Forelimb muscle (tissue), 1 donor: ENCODE measurements at places on chromosomes 3 and 15.

- no peak for DNase-seq
Measured at GRCh38 chr15:39362821-39363561, 217.9 kb upstream of the THBS1 start.

GRCh38 chr3:46607603-46608028, 4.7 kb upstream of the FAM240A start:
- DNase-seq: no peak

DNA sequence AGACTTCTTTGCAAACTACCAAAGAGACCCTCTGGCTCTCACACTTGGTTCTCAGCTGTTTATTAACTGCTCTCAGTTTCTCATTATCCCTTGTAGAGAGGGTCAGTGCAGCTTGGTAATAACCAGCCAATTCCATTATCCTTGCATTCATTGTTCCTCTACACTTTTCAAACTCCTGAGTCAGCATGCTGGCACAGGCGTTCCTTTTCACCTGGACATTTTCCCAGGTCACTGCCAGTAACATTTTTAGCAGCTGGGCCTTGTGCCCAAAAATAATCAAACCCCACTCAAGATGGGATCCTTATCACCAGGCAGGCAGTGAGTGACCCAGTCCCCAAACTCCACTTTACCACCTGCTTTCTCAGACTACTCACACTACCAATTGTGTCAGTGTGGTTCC, 4.8 kb upstream of the SUMF1 start:
- no peak for DNase-seq

- no peak for DNase-seq
Measured at GRCh38 chr3:156218353-156218744, 98.0 kb downstream of the KCNAB1 start.

GRCh38 chr3:102230057-102230456, 204.8 kb upstream of the ZPLD1 start:
- no peak for DNase-seq

DNA sequence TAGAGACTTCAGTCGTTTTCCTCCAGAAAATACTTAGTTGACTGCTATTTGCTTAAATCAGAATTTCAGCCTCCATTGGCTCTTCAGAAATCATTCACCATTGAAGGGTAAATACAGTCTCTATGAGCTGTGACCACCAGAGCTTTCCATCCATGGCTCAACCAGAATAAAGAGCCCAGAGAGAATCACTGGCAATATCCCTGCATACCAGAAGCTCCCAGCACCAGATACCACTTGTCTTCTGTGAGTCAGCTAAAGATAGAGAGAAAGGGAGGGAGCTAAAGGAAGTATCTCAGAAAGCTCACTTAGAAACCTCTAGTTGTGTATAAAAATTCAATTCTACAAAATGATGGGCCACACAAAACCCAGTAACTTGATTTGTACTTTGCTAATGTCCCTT, 115.2 kb upstream of the TMCO5A start:
- no peak for DNase-seq

DNA sequence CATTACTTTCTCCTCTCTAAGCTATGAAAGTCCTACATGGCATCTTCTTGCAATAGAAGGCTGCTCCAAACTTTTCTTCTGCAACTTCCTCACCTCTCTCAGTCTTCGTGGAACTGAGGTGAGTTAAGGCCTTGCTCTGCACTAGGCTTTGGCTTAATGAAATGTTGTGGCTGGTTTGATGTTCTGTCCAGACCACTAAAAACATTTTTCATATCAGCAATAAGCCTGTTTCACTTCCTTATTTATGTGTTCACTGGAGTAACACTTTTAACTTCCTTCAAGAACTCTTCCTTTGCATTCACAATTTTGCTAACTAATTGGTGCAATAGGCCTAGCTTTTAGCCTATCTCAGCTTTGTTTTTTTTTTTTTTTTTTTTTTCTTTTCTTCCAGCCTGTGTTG, 335.3 kb upstream of the NECTIN3 start:
- DNase-seq: no peak

DNA sequence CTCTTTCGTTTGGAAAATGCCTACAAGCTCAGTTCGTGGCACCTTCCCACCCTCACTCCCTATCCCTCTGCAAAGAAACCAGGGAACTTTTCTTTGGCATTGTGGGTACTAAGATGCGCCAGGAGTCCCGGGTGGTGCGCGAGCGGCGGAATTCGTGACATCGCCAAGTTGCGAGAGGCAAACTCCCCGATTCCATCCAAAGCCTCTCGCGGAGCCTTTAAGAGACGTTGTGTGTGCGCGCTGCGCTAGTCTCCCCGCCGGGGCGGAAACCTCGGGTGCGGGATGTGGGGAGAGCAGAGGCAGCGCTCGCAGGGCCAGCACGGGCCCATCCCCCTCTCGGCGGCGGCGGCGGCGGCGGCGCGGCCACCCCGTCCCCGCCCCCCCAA, 443 bp upstream of the NR2F2 start:
- no peak for DNase-seq

- no peak for DNase-seq
Measured at GRCh38 chr3:139443186-139443585, 33.1 kb downstream of the RBP2 start.

DNA sequence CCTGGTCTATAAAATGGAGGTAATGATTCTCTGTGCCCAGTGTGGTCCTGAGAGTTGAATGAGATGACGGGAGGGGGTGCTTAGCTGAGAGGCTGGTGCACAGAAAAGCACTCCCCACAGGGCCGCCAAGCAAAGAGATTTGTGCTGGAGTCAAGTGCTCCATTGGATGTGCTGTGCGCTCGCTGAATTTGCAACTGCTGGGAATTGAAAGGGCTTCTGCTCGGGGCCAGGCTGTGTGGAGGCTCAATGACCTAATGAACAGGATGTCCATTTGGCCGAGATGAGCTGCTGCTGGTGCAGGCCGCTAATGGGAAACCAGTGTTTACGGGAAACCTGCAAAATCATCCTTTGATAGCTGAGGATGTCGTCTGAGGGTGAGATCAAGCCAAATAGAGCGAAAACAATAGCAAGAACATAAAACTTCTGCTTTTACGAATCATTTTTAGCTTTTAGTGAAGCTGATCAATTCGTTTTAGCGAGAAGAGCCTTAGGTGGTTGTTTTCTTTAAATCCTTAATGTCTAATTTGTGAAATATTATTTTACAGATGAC, 211.7 kb downstream of the GABRG3 start:
- peak; percentile 8 for DNase-seq

DNA sequence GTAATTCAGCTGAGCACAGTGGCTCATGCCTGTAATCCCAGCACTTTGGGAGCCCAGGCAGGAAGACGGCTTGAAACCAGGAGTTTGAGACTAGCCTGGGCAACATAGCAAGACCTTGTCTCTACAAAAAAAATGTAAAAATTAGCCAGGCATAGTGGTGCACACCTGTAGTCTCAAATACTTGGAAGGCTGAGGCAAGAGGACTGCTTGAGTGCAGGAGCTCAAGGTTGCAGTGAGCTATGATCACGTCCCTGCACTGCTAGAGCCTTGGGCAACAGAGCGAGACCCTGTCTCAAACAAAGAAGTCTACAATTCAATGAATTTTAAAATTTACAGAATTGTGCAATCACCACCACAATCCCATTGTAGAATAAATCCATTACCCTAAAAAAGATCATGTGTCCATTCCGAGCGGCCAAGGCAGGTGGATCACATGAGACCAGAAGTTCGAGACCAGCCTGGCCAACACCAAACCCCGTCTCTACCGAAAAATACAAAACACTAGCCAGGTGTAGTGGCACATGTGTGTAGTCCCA, 45.2 kb downstream of the FBXO22 start:
- DNase-seq: no peak

- DNase-seq: no peak
Measured at GRCh38 chr3:136838641-136839555, 20.0 kb downstream of the SLC35G2 start.

DNA sequence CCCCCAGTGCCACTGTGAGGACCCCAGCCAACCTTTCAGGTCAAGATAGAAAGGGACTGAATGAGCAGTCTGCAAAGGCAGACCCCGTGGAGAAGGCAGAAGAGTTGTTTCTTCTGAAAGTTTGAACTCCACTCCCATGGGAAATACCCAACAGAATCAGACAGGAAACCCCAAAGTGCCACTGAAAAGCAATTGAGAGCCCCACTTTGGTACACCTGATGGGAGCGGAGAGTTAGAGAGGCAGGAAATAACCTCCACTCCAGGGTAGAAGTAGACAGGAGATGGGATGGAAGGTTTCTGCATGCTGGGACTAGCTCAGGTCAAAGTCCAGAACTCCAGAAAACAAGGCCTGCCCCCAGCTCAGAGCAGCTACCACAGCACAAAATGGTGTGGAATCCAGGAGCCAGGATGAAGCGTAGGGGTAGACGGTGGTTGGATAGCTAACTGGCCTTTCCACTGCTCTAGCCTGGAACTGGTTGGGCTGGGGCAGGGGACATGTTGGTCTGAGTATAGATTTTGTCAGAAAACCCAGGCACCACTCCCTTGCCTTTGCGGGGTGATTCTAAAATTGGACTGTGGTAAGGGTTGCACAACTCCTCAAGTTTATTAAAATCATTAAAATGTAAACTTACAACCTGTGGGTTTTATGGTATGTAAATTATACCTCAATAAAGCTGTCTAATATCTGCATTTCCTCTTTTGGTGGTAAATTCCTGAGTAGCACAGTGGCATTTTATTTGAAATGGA, 1.9 kb upstream of the RAB43 start:
- DNase-seq: no peak

- DNase-seq: no peak
Measured at GRCh38 chr3:53027254-53027844, 18.5 kb downstream of the SFMBT1 start.

- DNase-seq: no peak
Measured at GRCh38 chr3:45765958-45766357, 30.4 kb downstream of the SLC6A20 start.

DNA sequence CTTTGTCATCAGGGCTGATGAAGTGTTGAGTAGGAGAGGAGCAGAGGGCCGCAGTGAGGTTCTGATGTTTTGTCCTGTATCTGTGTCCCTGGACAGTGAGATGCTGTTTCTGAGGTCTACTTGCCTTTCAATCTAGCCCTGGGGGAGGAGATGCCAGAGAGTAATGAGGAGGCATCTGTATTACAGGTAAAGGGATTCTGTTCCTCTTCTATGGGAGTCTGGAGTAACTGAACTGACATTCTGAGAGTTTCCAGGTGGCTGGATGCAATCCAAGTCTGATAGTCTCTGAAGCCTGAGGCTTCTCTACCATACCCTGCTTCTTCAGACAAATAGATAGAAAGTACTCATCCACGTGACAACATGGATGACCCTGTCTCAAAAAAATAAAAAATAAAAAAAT, 60.9 kb downstream of the IL12A start:
- DNase-seq: no peak

- no peak for DNase-seq
Measured at GRCh38 chr3:150367757-150368156, 40.3 kb upstream of the TSC22D2 start.

DNA sequence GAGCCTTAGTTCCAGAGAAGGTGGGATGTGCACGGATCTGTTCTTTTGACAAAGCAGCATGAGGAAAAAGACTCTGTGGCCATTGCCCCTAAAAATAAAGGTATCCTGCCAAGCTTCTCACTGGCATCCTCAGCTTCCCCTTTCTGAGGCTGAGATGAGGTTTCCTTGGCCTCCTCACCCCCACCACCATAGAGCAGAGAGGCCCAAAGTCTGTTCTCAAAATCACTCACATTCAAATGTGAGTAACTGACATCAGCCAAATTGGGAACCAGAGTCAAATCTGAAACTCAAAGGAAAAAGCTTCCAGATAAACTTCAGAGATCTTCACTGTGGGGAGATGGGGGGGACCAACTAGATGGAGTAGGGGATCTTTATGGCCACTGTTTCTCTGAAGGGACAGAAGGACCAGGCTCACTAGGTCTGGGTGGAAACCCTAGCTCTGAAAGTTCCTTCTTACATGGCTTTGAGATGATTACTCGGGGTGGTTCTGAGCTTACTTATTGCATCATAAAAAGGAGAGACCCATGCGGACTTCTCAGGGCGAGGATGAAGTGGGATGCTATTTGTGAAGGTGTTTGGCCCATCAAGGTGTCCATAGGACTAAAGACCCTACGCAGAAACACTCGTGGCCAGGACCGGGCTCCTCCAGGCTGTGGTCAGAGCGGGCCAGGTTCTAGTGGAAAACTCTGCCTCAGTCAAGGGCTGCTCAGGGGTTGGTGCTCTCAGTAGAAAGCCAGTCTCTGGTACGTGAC, 61.5 kb upstream of the MEF2A start:
- no peak for DNase-seq

DNA sequence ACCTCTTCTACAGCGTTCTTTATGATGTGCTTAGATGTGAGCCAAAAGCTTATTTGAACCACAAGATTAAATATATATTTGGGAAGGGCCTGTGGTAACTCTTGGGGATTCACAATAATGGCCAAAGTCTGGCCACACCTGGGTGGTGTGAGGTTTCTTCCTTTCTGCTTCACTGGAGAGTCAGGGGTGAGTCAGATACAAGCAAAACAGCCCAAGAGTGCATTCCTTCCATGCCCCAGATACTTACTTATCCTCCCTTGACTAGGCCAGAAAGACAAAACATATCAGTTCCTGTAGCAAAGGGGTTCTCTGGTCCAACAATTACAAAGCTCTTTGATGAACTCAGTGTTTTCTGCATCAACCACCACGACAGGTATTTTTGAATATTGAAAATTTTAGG, 941 bp downstream of the ZBED2 start:
- no peak for DNase-seq

DNA sequence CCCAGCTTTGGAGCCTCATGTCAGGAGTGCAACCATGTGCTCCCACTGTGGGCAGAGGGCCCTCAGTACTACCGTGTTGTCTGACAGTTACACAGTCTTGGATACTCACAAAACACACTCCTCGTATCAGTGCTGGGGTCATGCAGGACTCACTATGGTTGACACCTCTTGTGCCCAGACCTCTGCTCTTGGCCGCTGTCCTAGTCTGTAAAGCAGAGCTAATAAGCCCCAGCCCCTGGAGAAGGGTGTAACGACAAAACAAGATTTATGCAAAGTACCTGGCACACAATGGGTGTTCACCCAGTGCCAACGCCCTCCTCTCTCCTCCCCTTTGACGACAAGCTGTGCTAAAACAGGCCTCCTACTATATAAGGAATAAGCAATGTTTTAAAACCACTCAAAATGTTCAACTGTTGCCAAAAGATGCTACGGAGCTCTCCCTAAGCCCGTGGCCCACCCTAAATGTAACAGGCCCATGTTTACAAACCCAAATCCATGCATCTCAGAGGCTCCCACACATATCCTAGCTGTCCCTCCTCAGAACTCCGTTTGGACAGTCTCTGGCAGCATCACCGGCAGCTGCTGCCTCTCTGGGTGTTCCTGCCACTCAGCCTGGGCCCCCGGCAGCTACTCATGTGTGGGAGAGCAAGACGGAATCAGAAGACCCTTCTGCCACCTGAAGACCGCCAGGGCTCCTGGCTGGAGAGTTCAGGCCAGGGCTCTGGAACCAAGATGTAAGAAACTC, 65.8 kb downstream of the MRPL46 start:
- no peak for DNase-seq

- no peak for DNase-seq
Measured at GRCh38 chr3:131840156-131840797, 194.5 kb downstream of the CPNE4 start.

DNA sequence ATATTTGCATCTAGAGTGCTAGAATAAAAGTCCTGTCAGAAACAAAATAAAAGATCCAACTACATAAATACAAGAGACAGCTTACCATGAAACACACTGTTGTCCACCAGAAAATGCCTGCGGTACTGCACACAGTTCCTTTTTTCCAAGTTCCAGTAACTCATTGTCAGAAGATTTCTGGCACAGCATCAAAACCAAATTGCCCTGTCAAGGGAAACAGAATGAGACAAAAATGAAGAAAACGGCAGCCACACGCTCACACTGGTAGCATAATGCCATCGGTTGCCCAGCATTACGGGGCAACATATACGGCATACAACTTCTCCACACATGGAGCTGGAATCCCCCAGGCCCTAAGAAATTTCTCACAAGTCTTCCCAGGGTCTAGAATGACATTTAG, 40.8 kb downstream of the PLCH1 start:
- no peak for DNase-seq
